CD4-positive, alpha-beta memory T cell (primary cell): ENCODE measurements at places on chromosomes 11 and 22. TPM values are rescaled to one million over a fixed set of nuclear protein-coding genes. Genes with fewer than 3 reads are reported as not detected.

DNA sequence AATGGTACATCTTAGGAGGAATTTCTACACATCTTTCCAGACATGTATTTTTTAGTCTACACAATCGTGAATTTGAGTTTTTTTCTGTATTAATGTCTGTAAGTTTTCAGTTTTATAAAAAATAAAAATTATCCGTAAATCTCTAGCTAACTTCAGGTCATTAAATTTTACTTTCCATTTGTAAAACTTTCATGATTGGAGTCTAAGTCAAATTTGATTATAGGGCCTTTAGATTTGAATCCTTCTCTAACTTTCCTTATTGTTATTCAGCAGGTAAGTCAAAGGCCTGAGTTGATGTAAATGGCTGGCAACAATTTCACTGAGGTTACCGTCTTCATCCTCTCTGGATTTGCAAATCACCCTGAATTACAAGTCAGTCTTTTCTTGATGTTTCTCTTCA, at the start of gene OR8I2:
OR8I2 (plus strand) TSS at position 301 of the 400 bp plus-strand sequence; CDS start at position 301, 0 bp downstream.
- H3K27ac ChIP-seq = no peak within 1 kb of the TSS
- H3K4me3 ChIP-seq = no peak within 1 kb of the TSS
- no peaks in the 10 kb centered on the region for H3K4me1 ChIP-seq
- H3K27me3 ChIP-seq = no peaks in the 10 kb centered on the region

- no peaks in the 10 kb centered on the region for H3K36me3 ChIP-seq
- DNase-seq = no peak
Measured at GRCh38 chr11:126607374-126607773, 251.9 kb downstream of the ST3GAL4 start.

- no peaks in the 10 kb centered on the region for H3K36me3 ChIP-seq
- no peak for DNase-seq
- H3K27ac ChIP-seq = no peak overlapping the region
- H3K4me1 ChIP-seq = peaks cover 8% of the 10 kb centered on the region
- no peak overlapping the region for H3K4me3 ChIP-seq
Measured at GRCh38 chr11:110095554-110095953, 2.4 kb downstream of the ZC3H12C start.

DNA sequence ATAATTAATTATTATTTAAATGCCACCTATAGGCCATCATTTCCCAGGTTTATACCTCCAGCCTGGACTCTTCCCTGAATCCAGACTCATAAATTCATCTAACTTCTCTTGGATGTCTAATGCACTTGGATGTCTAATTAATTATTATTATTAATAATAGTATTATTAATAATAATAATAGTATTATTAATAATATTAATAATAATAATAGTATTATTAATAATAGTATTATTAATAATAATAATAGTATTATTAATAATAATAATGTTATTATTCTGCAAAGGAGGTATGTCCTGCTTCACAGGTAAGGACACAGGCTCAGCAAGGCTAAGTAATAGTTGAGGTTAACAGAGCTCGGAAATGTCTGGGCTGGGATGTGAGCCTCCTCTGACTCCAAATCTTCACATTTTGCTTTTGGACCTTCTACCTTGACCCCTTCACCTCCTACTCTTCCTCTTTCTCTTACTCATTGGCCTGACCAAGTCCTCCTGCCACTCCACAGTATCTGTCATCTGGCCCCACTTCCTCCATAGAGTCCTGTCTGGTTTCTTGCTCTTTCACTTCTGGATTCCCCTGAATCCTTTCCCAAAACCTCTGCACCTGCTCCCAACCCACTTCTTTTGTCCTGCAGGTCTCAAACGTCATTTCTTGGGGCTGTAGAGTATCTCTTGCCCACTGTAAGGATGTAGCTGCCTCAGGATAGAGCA, 8.0 kb downstream of the RIBC2 start:
- no peak overlapping the region for H3K27ac ChIP-seq
- no peaks in the 10 kb centered on the region for H3K27me3 ChIP-seq
- H3K4me3 ChIP-seq = no peak overlapping the region
- H3K4me1 ChIP-seq = no peaks in the 10 kb centered on the region
- H3K36me3 ChIP-seq = no peaks in the 10 kb centered on the region

- no peak overlapping the region for H3K27ac ChIP-seq
- H3K36me3 ChIP-seq = no peaks in the 10 kb centered on the region
- H3K27me3 ChIP-seq = no peaks in the 10 kb centered on the region
- no peaks in the 10 kb centered on the region for H3K4me1 ChIP-seq
- H3K4me3 ChIP-seq = no peak overlapping the region
Measured at GRCh38 chr22:27636716-27637508, 164.6 kb downstream of the MN1 start.

Gene C11orf97
- not detected for total RNA-seq

Gene OR2AG1
- not detected for total RNA-seq

Gene SCGB1D2
- not detected for total RNA-seq
